ENCODE measurements at places on chromosomes 12 and 14.

DNA sequence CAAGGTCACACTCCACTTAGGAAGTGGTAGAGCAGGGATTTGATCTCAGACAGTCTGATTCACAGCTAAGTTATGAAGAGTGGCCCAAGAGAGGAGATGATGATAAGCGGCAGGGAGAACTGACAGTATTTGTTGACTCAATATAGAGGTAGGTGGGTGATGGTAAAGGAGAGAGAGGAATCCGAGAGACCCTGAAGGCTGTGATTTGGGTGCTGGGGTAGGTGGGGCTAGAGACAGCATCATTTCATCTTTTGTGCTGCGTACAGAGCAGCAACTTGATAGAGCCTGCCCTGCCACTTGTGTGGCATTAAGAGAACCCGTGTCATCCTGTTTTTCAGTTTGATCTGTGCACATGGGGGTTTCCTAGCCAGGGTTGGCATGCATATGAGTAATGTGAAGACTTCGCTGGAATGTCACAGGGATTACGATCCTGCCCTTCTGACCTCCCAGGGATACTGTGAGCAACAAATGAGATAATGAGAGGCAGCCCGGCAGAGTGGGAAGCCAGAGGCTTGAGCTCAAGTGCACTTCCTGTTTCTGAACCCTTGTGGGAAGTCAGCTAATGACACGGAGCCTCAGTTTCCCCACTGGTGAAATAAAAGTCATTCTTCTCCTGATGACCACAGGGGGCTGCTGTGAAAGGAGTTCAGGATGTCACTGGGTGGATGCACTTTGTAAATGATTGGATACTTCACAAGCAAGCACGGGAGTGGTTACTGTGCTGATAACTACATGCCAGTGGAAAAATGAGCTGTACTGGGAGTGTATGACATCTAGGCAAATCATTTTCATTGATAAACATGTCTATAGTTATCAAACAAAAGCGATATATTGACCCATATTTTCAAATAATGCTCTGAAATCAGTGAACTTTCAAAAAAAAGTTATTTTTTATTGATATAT lies 59.5 kb upstream of the IGF1 start:
- DNase-seq = no peak

GRCh38 chr14:53168786-53169185 lies 15.7 kb upstream of the DDHD1 start:
- no peak for DNase-seq

DNA sequence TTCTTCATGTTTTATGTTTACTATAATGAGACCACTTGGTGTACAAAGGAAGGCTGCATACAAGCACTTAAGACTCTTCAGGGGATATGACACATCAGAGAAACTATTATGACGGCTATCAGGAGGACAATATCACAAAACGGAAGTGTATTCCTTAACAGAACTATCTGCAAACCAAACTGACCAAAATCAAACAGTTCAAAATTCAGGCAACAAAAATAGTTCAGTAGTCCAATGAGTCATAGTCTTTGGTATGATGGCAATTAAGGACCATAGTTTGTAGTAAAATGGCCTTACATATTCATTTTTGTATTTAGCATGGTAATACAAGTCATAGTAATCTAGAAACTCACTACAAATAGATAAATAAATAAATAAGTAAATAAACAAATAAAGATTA lies 1638.7 kb upstream of the SEL1L start:
- no peak for DNase-seq

DNA sequence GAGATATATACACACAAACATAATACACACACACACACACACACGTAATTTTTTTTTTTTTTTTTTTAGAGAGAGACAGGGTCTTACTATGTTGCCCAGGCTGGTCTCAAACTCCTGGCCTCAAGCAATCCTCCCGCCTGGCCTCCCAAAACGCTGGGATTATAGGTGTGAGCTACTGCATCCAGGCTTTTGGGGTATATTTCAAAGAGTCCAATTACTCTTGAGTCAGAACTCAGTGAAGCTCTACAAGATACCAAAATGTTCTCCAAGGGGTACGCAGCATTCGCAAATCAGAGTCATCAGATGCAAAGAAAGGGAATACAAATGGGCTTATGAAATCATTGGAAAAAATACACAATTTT lies 54.0 kb downstream of the PHLDA1 start:
- no peak for DNase-seq

GRCh38 chr12:39824505-39825212 lies 205.1 kb upstream of the ABCD2 start:
- DNase-seq = no peak

- DNase-seq = no peak
Observed at GRCh38 chr14:105531894-105532623, 5.7 kb downstream of the TMEM121 start.

DNA sequence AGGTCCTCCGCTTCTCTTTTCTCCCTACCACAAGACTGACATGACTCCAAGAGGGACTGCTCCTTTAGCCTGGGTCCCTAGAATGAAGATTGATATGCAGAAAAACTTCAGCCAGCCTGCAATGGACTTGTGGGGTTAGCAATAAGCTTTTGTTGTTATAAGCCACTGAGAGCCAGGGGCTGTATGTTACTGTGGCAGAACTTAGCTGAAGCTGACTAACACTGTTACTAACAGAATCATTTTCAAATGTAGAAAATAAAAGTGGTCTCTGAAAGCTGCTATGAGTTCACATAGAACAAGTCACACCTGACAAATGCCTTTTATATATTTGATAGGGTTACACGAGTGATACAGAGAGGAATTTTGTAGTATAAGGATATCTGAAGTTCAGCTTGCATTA lies 13.6 kb upstream of the RFLNA start:
- DNase-seq = no peak

DNA sequence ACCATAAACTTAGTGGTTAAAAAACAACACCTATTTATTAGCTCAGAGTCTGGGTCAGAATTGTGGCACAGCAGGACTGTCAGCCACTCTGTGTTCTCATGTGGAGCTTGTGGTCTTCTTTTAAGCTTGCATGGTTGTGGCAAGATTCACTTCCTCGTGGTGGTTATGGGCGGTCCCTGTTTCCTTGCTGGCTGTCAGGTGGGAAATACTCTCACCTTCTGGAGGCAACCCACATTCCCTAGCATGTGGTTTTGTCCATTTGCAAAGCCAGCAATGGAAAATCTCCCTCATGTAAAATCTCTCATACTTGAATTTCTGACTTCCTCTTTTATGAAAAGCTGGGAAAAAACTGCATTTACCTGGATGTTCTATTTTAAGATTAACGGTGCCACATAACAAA lies 229.8 kb downstream of the ALX1 start:
- no peak for DNase-seq

DNA sequence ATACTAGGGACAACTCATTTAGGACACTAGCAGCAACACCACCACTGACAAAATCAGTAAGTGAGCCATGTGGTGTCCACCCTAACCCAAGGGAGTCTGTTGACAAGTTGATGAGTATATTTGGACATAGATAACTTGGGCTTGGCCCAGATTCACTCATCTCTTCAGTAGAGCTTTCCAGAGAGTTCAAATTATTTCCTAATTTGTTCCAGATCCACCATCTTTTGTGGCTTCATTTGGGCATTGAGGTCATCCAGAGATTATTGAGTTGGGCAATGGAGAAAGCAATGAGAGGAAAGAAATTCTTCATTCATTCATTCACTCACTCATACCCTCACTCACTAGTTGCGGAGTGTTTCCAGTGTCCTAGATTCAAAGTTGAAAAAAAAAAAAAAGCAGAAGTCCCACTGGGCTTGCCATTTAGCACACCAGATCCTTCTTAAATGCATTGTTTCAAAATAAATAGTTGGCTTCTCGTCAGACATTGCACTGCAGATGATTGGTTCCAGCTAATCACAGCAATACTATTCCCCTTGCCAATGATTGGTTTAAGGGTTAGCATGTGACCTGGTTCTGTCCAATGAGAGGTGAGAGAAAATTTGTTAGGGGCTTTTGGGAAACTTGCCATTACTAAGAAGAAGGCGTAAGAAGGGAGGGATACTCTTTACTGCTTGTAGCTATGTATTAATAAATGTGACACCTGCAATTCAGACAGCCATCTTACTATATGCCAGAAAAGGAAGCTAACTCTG lies 31.8 kb upstream of the WSCD2 start:
- no peak for DNase-seq

Measured in inflammatory macrophage (primary cell).